Stimulated activated CD4-positive, alpha-beta T cell treated with anti-CD3 and anti-CD28 coated beads, Interleukin-12 subunit alpha, Interleukin-12 subunit beta, amount 100 ng/mL, for 4 hours (primary cell): ENCODE measurements at places on chromosomes 11 and 22.

DNA sequence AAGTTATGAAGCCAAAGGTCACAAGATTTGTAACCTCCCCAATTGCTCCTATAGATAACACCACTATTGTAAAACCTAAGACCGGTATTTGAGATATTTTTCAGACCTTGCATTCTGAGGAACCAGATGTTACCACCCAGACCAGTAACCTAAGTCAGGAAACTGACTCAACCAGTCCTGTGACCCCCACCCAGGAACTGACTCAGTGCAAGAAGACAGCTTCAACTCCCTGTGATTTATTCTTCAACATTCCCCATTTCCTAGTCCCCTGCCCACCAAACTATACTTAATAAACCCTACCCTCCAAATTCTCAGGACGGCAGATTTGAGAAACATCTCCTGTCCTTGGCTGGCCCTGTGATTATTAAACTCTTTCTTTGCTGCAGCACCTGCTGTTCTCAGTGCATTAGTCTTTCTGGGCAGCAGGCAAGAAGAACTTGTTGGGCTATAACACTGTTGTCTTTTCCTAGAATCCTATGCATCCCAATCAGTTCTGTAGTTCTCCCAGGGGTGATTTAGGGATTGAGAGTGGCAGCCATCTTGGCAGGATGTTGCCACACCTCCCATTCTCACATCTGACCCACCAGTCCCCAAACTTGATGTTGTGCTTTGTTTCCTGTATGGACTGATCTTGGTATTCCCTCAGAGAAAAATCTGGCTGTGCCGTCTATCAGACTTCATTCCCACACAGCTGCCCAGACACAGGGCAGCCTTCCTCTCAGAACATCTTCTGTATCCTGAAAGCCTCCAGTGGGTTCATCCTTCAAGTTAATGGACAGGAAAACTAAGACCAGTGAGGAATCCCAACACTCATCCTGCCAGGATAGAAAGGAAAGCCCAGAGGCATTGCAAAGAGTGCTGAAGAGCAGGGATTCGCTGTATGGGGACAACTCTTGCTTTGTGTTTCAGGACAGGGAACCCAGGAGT is 104.0 kb downstream of the PDE2A start:
- DNase-seq, result no peak

DNA sequence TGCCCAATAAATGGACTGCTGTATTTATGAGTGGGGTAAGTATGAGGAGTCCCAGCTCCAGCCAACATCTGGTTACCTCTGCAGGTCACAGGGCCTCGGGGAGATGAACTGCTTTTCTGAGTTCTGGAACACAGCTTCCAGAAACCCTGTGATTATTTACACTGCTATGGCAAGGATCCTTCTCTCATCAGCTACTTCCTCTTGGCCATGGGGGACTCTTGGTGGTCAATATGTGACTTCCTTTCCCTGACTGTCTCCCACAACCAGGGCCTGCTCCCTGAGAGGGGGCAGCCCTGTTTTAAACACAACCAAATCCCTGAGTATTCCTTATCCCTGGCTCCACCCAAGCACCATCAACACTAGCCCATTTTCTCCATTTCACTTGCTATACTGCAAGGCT is 10.0 kb downstream of the RHOG start:
- no peak for DNase-seq

DNA sequence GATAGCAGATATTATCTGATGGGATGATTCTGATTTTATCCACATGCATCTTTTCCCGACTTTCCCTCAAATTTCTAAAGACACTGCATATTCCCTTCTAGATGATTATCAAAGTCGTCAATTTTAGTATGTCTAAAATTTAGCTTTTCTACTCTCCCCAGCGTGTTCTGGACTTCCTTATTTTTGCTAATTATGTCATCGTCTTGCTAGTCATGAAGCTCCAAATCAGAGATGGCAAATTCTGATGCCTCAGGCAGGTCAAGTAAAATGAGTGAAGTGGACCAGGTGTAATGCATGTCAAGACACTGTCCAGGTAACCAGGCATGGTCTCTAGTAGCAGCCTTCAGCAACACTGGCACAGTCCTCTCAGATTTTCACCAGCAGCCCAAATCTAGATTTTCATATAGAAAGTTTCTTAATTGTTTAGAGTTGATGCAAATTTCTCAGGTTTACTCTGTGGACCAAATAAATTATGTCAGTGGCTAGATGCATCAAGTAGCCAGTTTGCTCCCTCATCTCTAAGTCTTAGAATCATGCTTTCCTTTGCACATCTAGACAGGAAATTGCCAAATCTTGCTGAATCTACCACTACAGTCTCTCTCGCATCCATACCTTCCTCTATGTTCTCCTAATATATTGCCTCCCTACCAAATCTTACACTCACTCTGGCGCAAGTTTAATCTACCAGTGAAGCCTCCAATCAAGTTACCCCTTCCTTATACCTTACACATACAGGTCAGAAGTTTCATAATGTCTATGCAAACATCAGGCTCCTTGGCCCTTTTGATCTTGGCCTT is 10.6 kb downstream of the HSD17B12 start:
- no peak for DNase-seq

GRCh38 chr22:42064629-42065028 is 6.0 kb downstream of the NAGA start:
- DNase-seq, result no peak

GRCh38 chr22:20319041-20319744 is 667 bp downstream of the DGCR6L start:
- no peak for DNase-seq

- no peak for DNase-seq
Measured at GRCh38 chr11:120400564-120401364, 64.6 kb downstream of the ARHGEF12 start.

- DNase-seq, result no peak
Measured at GRCh38 chr22:21445437-21446127, 21.6 kb upstream of the TMEM191C start.

DNA sequence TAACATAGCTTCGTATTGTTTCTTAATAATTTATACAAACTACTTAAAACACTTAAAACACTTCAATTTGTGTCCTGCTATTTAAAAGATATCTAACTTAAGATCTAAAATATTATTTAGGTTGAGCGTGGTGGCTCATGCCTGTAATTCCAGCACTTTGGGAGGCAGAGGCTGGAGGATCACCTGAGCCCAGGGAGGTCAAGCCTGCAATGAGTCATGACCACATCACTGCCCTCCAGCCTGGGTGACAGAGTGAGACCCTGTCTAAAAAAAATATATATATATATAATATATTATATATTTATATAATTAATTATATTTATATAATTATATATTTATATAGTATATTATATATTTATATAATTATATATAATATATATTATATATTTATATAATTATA is 4.2 kb upstream of the CTR9 start:
- DNase-seq, result no peak

- no peak for DNase-seq
Measured at GRCh38 chr11:68043349-68044144, 4.7 kb downstream of the TCIRG1 start.

- no peak for DNase-seq
Measured at GRCh38 chr11:116348226-116348625, 424.6 kb downstream of the BUD13 start.

- DNase-seq, result no peak
Measured at GRCh38 chr11:110720431-110721275, 8.4 kb upstream of the ARHGAP20 start.

GRCh38 chr11:118010738-118011461 is 24.7 kb downstream of the IL10RA start:
- DNase-seq, result no peak
